ENCODE measurements at places on chromosomes 4 and X.

GRCh38 chr4:36133658-36134057 is 110.7 kb downstream of the ARAP2 start:
- no peak for DNase-seq

GRCh38 chr4:76550966-76551780 is 116.1 kb downstream of the SHROOM3 start:
- DNase-seq = no peak

DNA sequence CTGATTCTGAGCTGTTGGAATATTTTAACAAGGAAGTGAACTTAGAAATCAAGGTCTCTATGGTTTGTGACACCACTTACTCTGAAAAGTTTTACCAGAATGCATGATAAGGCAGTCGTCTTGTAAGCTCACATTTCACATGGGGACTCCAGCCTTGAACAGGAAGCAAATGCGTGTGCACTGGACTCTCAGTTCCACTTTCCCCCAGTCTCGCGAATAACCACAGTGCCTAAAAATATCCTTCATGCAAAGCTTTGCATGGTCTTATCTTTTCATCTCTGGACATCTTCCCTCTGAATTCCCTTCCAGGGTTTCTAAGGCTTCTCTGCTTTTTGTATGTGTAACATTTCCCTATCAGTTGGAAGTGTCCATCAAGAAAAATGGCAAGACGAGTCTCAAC is 581.8 kb downstream of the NLGN4X start:
- DNase-seq = no peak

DNA sequence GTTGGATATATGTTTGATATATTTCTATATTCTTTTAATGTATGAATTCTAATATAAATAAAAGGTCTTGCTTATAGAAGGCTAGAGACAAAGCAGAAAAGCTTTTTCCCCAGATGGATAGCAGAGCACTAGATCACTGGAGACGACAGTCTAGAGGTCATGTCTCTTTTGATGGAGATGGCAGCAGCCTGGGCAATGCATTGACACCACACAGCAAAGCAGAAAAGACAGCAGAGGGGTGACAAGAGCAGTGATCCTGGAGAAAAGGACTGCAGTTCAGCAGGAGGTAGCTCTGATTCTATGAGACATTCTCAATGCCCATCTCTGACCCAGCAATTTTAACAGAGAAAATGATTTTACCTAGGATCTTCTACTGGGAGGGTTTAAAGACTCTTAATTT is 210.6 kb downstream of the DTHD1 start:
- no peak for DNase-seq

DNA sequence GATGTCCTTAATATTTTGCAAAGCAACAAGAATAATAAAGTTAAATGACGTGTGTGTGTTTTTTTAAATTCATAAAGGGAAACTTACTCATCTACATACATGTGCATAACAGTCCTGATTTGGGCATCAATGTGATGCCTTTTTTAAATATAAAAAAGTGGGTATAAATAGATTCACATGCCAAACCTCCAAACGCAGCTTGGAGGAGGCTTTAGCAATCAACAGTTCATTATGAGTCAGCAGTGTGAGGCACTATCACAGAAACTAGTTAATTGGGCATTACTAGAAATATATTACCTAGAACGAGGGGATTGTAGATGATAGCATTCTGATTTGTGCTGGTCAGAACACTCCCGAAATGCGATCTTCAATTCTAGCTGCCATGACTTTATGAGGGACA is 115.1 kb downstream of the HS6ST2 start:
- no peak for DNase-seq

DNA sequence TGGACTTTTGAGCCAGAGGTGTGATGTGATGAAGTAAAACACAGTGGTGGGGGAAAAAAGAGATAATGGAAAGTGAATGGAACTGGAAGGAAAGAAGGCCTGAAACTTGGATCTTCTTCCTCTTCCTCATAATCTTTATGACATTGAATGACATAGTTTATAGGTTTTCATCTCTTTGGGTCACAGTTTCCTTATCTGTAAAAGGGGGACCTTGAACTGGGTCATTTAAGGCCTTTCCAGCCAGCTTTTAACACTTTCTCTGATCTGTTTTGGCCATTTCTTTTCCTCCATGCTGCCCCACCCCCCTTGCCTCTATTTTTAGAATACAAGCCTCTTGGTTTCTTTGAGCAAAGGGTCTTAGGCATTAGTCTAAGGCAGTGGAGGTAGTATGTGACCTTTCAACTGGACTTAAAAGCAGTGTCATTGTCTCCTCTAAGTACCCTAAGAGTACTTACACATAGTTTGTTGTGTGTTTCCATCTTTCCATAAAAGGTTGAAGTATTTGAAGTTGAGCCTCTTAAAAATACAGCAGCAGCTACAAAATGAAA is 7.8 kb downstream of the CPEB2 start:
- DNase-seq = no peak
